A172 (cell line): ENCODE measurements at places on chromosomes 4 and X. TPM values are rescaled to one million over a fixed set of nuclear protein-coding genes. Genes with fewer than 3 reads are reported as not detected.

The ATP2B3 gene
- not detected in 2 replicates for total RNA-seq

The GUF1 gene
- 15.1 and 20.9 TPM in 2 replicates for total RNA-seq

DNA sequence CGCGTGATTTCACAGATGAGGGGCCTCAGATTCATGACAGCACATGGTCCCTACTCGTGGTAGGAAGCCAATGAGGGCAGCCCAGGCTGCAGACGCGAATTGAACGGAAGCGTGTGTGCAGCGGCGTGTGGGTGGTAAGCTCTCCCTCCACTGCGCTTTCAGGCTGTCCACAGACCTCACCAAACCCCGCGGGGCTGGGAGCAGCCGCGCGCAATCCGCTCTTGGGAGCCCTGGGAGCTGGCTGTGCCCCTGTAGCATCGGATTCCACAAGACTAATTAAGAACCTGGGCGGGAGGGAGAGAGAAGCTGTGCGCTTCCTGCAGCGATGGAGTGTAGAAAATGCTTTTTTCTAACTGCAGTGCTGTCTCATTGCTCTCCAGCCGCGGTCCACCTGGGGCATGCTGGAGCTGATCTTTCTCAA lies 134.9 kb downstream of the STOX2 start:
- no peak for DNase-seq

DNA sequence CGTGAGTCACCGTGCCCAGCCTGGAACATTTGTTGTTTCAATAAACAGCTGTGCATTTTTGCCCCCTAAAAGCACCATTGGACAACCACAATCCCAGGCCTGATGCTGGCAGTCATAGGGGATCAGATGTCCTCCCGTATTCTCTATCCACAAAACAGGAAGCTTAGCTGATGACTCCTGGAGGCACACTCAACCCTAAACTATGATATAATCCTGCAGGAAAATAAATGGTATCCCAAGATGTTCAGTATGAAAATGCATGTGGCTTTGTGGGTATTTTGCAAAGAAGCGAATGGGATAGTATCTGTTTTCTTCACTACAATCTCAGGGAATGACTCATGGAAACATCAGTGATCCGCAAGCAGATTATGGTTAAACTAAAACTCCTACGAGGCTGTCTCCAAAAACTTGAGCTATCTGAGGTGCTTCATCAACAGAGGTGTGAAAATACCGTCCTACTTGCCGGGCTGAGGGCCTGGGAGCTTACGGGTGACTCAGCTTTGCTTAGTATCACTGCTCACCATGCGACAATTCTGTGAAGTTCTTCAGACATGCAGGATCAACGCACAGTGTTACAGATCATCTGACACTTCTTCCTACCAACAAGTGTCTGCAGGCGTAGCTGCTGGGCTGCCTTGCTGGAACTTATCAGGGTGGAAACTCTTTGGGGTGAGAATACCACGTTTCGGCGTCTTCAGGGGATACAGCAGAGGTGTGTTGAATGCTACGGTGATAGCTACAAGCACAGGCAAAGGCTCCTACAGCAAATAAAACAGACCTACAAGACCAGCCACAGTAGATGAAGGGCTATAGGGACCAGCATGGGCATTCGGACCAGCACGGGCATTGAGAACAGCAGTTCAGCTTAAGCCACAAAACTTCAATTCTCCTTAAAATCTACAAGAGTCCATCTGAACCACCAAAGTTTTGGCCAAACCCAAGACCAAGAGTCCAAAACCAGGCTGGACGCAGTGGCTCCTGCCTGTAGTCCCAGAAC lies 148.5 kb downstream of the DHRSX start:
- peak; percentile 98 for DNase-seq

- DNase-seq = no peak
Observed at GRCh38 chr4:88788424-88788823, 90.8 kb upstream of the NAP1L5 start.

- no peak for DNase-seq
Observed at GRCh38 chr4:65461781-65462180, 208.5 kb downstream of the EPHA5 start.

- DNase-seq = no peak
Observed at GRCh38 chr4:181468451-181468850, 774.8 kb upstream of the TENM3 start.

GRCh38 chr4:77344001-77344400 lies 187.0 kb downstream of the CCNG2 start:
- DNase-seq = no peak

GRCh38 chr4:118397623-118397979 lies 44.8 kb upstream of the PRSS12 start:
- DNase-seq = no peak

DNA sequence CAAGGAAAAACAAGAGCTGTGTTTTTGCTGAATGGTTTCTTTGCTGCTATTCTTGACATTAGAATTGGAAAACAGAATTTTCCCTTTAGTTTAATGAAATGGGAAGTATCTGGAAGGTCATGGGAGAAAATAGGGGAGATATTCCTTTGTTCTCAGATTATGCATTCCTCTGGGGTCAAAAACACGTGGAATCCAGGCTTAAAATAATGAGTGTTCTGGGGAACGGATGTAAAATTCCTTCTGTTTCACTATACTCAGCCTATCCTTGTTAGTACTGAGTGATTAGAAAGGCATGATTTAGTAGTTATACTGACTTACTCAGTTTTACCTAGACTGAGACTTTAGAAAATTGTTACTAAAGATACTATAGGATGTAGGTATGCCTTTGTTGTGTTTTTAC lies 107.3 kb downstream of the ARHGAP10 start:
- DNase-seq = no peak

GRCh38 chrX:37796805-37797204 lies 16.9 kb downstream of the CYBB start:
- no peak for DNase-seq

DNA sequence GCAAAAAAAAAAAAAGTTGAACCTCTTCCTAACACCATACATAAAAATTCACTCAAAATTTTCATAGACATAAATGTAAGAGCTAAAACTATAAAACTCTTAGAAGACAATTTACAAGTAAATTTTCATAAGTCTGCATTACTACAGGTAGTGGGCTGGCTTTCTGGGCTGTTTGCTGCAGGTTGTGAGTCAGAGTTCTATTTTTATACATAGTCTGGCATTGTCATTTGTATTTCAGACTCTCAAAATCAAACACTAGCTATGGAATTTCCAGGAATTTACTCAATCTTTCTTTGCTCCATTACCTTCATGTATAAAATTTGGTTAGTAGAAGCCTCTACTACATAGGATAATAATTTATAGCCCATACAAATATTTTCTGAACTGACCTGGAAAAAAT lies 227.2 kb downstream of the COX18 start:
- no peak for DNase-seq

GRCh38 chr4:147923854-147924253 lies 192.0 kb downstream of the ARHGAP10 start:
- no peak for DNase-seq

DNA sequence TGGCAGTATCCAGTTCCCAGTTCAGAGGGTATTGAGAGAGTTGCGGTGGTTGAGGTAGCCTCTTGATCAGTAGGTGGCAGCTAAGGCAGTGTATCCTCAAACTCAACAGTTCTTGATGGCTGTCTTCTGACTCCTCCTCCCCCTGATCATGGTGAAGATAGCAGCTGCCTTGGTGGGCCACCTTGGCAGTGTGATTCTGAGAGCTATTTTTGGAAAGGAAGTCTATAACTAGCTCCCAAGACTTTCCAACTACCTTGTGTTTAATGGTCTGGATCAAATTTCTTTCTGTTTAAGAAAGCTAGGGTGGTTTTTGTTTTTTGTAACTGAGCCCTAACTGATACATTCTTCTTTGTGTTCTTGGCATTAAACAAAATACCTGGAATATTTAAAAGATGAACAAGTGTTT lies 10.5 kb upstream of the TBC1D19 start:
- no peak for DNase-seq

The ANAPC10 gene
- 64.3 and 65.8 TPM in 2 replicates for total RNA-seq

GRCh38 chr4:47533689-47534347 lies 48.7 kb downstream of the ATP10D start:
- DNase-seq = peak; percentile 19

DNA sequence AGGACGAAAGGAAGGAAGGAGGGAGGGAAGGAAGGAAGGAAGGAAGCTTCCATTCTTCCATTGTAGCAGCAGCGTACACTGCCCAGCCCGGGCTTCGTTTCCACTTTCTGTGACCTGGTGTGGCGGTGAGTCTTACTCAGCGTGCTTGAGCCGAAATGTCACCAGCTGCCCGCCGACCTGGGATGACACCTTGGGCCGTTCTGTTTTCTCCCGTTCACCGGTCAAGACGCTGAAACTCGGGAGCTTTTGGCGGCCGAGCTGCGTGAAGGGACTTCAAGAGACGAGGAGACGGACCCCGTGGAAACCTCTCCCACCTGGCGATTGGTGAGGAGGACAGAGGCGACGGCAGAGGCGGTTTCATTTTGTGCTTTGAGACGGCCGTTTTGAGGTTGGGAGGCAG lies 47.1 kb upstream of the PPP2R3B start:
- DNase-seq = no peak

DNA sequence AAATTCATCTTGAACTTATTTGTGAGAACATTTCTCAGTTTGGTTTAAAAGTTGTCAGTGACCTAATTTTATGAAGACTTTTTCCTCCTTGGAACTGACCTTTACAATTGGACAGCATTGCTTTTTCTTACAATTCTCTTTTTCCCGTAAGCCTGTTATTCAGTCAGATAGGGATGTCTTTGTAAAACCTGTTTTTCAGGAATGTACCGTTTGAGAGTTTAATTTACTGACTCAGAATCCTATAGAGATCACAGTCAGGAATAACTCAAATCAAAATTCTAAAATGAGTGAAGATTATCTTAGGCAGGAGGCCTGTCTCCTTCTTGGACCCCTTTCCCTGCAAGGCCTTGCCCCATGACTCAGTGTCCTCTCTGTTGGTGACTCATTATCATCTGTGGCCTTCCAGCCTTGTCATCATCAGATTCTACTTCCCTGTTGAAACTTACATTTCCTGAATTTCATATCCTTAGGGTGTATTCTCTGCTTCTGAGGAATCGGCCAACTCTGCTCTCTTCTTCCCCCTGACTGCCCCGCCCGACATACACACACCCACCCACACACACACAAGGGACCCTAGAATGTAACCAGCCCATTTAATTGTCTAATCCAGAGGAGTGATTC lies 99.8 kb downstream of the ARHGAP10 start:
- peak; percentile 83 for DNase-seq

The THOC2 gene
- total RNA-seq = 25.4 and 33.1 TPM in 2 replicates

DNA sequence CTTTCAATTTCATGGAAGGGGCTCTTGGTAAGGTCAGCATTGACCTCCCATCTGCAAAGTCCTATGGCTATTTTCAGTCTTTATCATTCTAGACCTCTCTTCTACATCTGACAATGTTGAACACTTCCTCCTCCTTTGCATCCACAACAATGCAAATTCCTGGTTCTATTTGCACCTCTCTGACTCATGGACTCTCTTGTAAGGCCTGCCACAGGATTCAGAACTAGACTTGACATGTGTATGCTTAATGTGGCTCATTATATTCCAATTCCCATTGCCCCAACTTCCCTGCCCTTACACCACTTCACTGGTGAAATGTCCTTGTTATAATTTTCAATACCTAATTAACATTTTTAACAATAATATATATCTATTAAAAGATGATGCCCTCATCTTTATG lies 314.3 kb upstream of the FGF13 start:
- DNase-seq = no peak

- DNase-seq = no peak
Observed at GRCh38 chrX:150405576-150405975, 42.5 kb downstream of the MAMLD1 start.

DNA sequence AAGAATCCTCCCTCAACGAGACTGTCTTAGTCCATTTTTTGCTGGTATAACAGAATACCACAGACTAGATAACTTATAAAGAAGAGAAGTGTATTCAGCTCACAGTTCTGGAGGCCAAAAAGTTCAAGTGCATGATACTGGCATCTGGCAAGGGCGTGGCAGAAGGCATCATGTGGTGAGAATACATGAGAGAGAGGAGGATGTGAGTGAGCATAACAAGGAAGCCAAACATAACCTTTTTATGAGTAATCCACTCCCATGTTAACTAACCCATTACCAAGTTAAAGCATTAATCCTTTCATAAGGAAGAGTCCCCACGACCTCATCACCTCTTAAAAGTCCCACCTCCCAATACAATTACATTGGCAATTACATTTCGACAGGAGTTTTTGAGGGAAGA lies 504.6 kb downstream of the IQCM start:
- peak; percentile 51 for DNase-seq

DNA sequence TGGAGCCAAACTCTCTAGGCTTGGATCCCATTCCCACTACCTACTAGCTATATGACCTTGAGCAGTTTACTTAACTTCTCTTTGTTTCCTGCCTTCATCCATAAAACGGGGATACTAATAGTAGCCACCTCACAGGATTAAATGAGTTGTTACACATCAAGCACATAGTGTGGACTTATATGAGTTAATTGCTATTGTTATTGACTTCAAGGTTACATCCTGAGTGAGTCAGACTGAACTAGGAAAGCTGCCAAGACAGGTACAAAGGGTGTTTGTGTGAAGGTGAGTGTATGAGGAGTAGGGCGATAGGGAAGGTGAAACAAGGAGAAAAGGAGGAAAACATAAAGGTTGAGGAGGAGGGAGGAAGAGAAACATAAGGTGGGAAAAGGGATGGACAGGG lies 32.2 kb downstream of the TFDP3 start:
- no peak for DNase-seq

GRCh38 chr4:154307451-154307850 lies 184.1 kb downstream of the DCHS2 start:
- no peak for DNase-seq

The AMTN gene
- 17.4 and 29.6 TPM in 2 replicates for total RNA-seq
